Right ventricle myocardium superior (tissue), 1 donor: ENCODE measurements at places on chromosomes 12 and 14. TPM values are rescaled to one million over a fixed set of nuclear protein-coding genes. Genes with fewer than 3 reads are reported as not detected.

- DNase-seq = no peak
Measured at GRCh38 chr12:120614848-120615247, 25.6 kb upstream of the CABP1 start.

DNA sequence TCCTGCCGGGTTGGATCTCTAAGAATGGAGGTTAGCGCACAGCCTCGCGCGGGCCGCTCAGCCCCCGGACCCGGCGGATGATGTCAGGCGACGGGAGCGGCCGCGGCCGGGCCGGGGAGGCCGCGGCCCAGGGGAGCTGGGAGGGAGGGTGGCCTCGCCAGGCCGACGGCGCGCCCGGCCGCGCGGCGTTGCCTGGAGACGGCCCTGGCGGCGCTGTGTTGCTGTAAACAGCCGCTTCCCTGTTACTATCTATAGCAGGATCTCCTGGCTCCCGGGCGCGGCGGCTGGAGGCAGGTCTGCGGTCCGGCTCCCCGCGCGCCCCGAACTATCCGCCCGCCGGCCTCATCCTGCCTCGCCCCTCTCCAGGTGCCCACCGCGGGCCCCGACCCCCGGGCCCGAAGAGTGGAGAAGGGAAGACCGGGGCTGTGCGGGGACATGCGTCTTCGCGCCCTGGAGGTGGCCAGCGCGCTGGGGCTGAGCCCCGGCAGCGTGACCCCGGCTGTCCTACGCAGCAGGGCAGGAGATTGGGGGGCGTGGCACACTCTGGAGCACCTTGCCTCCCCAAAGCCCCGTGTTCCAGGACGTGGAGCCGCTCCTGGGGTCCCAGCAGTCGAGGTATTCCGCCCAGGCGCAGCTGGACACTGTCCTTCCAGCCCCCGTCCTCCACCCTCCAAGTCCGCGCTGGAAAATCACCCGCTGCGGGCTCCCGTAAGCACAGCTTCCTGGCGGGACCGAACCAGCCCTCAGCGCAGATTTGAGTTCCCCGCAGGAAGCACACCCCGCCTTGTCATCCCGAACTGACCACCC is 1.4 kb upstream of the FOS start:
- DNase-seq = peak; percentile 95

DNA sequence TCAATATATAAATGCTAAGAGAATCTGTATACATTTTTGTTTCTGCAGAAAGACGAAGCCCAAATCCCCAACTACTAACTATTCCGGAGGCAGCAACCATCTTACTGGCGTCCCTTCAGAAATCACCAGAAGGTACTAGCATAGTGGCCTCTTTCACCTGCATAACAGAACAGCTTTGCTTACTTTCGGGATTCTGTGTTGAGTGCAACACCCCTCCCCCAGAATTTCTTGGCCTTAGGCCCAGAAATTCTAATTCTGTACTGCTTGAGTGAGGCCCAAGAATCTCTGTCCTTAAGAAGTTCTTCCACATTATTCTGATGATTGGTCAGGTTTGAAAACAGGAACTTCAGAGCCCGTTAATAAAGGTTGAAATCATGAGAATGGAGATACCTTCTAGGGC is 2.9 kb downstream of the SPX start:
- DNase-seq = no peak

DNA sequence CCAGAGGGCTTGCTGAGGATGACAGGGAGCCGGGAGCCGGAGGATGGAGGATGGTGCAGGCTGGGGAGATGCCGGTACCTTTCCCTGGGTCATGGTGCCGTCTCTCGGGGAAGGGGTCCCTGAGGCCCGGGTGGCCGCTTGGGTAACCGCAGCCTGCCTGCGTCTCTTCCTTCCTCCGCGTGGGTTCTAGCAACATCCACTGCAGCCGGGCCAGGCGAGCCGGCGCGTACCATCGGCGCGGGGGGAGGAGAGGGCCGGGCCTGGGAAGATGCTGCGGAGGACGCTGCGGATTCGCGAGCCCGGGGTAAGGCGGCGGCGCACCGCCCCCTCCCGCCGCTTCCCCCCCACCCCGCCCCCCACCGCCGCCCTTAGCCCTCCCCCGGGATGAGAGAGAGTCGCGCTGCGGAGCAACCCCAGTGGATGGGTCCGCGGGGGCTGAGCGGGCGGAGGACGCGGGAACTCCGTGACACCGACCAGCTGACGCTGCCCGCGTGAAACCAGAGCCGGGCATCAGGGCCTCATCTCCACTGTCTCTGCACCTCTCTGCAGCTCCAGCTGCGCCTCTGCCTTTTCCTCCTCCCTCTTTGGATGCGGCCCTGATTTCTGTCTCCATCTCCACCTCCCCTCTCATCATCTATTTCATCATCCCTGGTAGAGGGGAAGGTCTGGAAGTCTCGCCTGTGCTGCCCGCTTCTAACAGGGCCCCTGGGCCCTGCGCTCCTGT is at the start of gene FAIM2:
Gene FAIM2, minus strand, starts transcription at position 201 of the 724 bp plus-strand sequence. Its CDS starts 108 bp downstream, at position 93.
- DNase-seq = peak; percentile 82

- no peak for DNase-seq
Measured at GRCh38 chr14:31718585-31718984, 157.4 kb downstream of the NUBPL start.

DNA sequence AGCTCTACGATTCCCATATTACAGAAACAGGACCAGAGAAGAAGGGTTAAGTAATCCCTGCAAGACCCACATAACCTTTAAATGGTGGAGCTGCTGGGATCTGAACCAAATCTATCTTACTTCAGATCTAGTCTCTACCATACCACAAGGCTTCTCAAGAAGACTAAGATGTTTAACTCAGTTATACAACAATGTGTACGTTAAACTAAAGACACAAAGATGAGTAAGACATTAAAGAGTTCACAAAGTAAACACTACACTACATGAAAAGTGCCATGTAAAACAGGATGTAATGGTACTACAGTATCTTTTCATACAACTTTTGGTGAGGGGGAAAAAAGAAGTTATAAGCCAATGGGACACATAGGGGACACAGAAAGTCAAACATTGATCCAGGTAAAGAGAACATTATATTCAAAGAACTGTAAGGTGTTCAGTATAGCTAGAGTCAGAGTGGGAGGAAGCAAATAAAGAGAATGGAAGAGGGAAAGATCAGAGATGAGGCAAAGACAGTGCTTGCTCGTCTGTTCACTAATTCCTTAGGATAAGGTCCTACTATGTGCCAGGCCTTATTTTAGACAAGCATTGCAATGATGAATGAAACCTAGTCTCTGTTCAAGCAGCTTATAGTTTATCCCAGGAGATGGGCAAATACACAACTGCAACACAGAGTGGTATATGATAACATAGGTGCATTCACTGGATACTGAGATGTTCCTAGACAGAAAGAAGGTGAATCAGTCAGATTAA is 7.7 kb downstream of the TMED10 start:
- no peak for DNase-seq

DNA sequence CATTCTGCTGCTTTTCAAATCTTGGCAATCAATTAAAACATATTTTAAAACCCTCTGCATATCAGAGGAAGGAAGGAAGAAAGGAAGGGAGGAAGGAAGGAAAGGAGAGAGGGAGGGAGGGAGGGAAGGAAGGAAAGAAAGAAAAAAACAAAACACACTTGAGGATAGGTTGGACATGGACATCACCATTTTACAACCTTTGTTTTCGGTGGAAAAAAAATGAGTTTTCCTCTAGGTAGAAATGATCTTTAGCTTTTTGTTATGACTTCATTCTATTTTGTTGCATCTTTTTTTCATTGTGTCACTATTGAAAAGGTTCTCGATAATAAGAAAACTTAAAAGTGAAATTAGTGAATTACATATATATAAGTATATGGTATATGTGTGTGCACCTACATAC is 522.9 kb downstream of the NOVA1 start:
- DNase-seq = no peak

- DNase-seq = no peak
Measured at GRCh38 chr12:65673732-65674131, 150.6 kb upstream of the HMGA2 start.

DNA sequence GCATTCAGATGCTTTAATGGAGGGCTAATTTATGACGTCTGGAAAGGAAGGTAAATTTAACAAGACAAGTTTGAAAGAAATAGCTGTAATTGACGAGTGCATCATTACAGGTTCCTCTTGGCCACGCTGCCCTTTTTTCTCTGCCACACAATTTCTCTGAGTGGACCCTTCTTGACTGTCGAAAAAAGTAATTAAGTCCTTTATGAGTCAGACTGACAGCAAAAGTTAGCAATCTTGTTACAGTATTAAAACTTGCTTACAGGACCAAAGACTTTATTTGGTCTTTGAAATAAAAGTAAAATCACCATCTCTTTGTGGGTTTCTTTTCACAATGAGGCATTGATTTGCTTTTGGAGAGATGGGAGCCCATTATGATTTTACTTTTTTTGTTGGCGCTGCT is 42.6 kb downstream of the SAMD4A start:
- DNase-seq = no peak

DNA sequence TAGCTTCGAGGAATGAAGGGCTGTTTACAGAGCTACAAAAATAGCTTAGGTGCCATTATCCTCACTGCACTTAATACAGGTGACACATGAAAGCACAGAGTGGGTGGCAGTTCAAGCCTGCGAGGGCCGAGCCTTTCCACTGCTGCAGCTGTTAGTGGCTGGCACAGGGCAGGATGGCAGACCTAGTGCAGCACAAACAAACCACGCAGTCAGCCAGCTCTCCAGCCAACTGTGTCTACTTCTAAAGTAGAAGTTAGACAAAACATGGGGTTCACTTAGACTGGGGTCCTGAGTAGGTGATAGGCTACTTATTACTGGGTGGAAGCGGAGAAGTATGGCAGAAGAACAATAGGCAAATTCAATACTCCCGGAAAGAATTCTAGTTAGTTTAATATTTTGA is 95.4 kb downstream of the DUSP16 start:
- DNase-seq = no peak

DNA sequence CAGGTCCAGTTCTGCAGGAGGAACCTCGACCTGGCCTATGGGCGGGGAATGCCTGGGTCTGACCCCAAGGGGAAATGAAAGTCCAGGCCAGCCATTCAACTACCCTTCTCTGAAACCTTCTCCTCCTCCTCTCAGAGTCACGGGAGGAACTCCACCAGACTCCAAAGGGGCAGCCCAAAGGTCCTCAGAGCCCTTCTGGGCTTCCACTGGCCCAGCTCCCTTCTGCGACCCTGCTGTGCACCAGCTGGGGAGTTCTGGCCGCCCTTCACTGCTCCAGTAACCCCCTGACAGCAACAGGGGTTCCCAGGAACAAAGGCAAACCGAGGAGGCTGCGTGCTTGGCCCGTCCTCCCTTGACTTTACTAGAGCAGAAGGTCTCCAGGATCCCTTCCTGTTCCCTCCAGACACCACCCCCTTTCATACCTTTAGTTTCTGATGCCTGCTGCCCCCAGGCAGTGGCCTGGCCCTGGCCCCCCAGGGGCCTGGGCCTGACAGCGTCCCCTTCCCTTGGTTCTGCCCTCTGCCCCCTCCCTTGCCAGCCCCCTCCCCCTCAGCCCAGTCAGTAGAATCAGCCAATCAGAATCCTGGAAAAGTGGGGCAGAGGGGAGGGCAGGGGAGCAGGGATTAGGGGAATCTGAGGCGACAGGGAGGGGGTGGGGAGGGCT is 850 bp upstream of the ZNF385A start:
- no peak for DNase-seq

DNA sequence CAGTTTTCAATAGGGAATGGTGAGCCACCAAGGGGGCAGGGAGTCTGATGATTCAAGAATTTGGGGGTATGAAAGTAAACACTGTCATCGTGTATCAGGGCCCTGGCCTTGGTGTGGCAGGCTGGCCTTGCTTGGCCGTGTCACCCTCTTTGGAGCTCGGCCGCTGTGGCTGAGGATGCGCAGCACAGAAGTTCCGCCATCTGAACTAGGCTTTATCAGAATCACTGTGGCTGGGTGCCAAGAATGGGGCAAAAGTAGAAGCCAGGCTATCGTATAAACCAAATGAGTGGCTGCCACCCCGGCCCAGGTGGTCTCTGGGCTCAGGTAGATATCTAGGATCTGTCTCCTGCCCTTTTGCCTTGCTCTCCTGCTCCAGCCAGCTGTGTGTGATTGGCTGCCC is 137.4 kb downstream of the PAPOLA start:
- no peak for DNase-seq

DNA sequence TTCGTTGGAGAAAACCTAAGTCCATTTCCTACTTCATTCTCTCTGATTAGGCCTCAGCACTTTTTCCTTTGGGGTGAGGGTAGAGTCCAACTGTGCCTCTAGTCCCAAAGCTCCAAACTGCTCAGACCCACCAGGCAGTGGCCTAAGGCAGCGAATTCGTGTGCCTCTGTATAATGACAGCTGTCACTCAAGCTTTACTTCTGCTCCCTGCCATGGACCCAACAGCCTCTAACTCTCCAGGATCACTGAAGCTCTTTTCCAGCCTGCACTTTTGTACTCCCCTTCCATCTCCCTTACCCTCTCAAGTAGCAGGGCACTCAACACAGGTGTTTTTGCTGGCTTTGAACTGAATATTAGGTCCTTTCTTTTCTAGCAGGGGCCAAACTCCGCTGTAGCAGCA is 14.8 kb upstream of the OR6S1 start:
- no peak for DNase-seq

DNA sequence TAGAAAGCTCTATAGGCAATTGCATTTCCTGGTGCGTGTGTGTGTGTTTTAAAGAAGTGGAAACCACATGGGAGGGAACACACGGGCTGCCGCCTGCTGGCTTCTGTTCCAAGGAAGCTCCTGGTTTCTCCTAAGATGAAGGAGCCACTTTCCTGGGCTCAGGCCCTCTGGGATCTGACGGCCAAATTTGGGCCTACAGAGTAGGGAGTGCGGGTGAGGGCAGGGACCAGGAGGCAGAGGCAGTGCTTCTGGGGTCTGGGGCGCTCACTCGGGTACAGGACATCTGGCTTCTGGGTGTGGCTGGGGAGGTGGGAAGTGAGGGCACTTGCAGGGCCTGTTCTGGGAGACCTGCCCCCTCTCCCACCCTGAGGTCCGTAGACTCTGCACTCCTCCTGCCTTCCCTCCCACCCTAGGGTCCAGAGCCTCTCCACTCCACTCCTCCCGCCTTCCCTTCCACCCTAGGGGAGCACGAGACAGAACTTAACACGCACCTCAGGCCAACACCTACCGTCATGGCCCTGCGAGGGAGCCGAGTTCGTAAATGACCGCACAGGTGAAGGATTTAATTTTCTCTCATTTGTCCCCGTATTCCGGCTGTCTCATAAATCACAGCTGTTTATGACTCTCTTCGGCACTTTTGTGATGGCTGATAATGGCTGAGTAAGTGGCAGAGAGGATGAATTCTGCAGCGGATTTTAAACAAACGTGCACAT is 127.7 kb downstream of the KIF26A start:
- no peak for DNase-seq

GRCh38 chr12:52837413-52837741 is 3.3 kb upstream of the KRT79 start:
- DNase-seq = no peak

- DNase-seq = no peak
Measured at GRCh38 chr12:57875753-57876547, 29.4 kb upstream of the CTDSP2 start.

GRCh38 chr12:16603916-16604575 is 1.9 kb downstream of the LMO3 start:
- no peak for DNase-seq

Gene TMTC2
- 3.7 TPM for total RNA-seq

Gene TCTN2
- total RNA-seq = 3.3 TPM

Gene METTL3
- total RNA-seq = 24.3 TPM

Gene GDF3
- total RNA-seq = not detected

Gene SIX6
- not detected for total RNA-seq

Gene CMA1
- 1.9 TPM for total RNA-seq

Gene SRRM4
- total RNA-seq = 0.30 TPM

Gene KRT85
- not detected for total RNA-seq
